GM12892 (cell line): ENCODE measurements at places on chromosomes 11 and 22.

DNA sequence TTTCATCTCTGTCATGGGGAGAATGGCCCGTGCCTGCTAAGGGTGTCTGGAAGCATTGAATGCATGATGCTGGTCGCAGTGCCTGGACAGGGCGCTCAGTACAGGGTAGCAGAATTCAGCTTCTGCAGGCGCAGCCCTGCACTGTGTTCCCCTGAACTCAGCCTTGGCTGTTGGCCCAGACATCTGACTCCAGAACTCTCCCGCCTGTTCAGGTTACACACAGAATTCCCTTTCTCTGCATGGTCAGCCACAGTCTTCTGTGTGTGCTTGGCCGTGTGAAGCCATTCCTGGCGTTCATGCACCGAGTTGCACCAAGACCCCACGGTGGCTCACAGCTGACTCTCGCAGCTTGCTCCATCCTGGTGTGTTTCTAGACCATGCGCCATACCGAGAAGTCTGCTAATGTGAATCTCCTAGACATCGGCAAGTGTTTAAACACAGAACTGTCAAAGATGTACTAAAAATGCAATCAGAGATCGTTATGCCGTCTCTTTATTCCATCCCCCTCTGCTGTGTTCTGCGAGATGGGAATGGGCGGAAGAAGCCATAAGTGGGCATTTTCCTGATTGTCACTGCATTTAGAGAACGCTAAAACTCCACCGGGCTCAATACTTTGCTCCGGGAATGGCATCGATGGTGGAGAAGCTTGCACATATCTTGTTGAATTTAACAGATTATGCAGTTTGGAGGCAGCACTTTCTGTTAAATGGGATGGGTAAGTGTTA, 55.6 kb downstream of the MPPED1 start:
- no peak for DNase-seq

- DNase-seq: no peak
Observed at GRCh38 chr11:38562562-38562961, 1964.5 kb upstream of the RAG2 start.

DNA sequence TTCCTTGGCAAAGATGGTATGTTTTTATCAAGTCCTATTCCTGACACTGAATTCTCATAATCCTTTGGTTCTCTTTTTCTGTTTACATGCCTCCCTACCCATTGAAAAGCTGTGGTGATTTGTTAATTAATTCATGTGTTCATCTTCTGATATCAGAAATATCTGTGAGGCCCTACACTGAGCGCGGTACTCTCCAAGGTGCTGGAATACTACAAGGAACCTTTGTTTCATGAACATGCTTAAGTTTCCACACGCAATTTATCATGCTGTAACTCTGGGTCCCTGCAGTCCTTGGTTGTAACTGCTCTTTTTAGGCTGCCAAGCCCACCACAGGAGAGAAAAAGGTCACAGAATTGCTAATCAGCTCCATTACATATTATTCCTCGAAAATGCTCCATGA, 331.8 kb downstream of the FAT3 start:
- no peak for DNase-seq

GRCh38 chr11:117970400-117971024, 15.7 kb upstream of the IL10RA start:
- no peak for DNase-seq

GRCh38 chr22:41262250-41262765, 21.6 kb upstream of the CHADL start:
- DNase-seq: no peak

DNA sequence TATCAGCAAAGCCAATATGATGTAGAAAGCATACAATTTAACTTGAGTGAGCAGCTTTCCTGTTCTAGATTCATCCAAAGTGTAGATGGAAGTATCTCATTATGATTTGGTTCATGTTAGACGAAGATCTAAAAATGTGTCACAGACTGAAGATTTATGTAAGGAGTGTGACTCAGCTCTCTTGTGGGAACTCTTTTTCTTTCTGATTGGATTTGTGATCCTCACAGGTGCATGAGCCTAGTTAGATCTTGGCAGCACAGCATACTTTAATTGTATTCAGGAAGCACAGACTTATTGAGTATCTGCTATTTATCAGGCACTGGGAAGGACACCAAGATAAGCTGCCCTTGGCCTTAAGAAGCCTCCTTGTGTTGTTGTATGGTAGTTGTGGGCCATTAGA, 147.1 kb downstream of the C11orf91 start:
- no peak for DNase-seq

GRCh38 chr11:68373189-68373814, 60.9 kb downstream of the LRP5 start:
- DNase-seq: no peak
